ENCODE measurements at places on chromosomes 11 and 22. TPM values are rescaled to one million over a fixed set of nuclear protein-coding genes. Genes with fewer than 3 reads are reported as not detected.

DNA sequence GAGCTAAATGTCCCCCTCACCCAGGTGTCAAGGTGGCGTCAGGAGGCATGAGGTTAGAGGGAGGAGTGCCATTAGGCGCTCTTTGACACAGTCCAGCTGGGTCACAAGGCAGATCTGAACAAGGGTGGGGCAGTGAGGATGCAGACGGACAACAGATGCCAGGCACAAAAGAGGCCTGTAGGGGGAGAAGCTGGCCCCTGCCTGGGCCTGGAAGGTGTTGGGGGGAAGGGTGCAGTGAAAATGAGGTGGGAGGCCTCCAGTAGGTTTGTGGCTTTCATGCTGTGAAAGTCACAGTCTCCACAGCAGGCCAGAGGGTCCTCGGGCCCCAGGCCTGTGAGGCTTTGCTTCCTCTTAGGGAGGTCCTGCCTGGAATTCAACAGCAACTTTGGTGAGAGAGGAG, 85.0 kb upstream of the PLET1 start:
- no peaks in the 10 kb centered on the region for H3K36me3 ChIP-seq
- no peaks in the 10 kb centered on the region for H3K27me3 ChIP-seq
- H3K4me1 ChIP-seq = peaks cover 3% of the 10 kb centered on the region
- no peak for DNase-seq

DNA sequence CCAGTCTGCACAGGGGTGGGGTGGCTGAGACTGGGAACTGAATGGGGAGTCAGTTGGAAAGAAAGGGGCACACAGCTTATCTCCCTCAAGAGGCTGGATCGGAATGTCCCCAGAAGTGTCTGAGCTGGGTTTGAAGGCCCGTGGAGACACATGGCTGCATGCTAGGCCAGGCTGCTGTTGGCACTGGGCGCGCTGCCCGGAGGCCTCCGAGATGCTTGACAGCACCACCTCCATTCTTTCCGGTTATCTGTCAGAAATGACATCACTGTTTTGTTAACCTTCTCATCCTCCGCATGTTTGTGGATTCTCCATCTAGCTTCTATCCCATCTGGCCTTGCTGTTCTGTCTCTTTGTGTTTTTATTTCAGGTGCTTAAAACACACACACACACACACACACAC, 85.5 kb downstream of the APIP start:
- H3K27ac ChIP-seq = no peak overlapping the region
- no peak overlapping the region for H3K4me3 ChIP-seq
- no peak for DNase-seq
- H3K36me3 ChIP-seq = no peaks in the 10 kb centered on the region

- no peaks in the 10 kb centered on the region for H3K27me3 ChIP-seq
- H3K4me3 ChIP-seq = no peak overlapping the region
- no peaks in the 10 kb centered on the region for H3K4me1 ChIP-seq
- DNase-seq = no peak
- peaks cover 9% of the 10 kb centered on the region for H3K36me3 ChIP-seq
These were observed 8.0 kb upstream of the LIN7C start for GRCh38 chr11:27514558-27514957.

- peaks cover 3% of the 10 kb centered on the region for H3K36me3 ChIP-seq
- peaks cover 4% of the 10 kb centered on the region for H3K27me3 ChIP-seq
- H3K4me3 ChIP-seq = no peak overlapping the region
- no peak for DNase-seq
These were observed 15.3 kb upstream of the TREH start for GRCh38 chr11:118694771-118695170.

DNA sequence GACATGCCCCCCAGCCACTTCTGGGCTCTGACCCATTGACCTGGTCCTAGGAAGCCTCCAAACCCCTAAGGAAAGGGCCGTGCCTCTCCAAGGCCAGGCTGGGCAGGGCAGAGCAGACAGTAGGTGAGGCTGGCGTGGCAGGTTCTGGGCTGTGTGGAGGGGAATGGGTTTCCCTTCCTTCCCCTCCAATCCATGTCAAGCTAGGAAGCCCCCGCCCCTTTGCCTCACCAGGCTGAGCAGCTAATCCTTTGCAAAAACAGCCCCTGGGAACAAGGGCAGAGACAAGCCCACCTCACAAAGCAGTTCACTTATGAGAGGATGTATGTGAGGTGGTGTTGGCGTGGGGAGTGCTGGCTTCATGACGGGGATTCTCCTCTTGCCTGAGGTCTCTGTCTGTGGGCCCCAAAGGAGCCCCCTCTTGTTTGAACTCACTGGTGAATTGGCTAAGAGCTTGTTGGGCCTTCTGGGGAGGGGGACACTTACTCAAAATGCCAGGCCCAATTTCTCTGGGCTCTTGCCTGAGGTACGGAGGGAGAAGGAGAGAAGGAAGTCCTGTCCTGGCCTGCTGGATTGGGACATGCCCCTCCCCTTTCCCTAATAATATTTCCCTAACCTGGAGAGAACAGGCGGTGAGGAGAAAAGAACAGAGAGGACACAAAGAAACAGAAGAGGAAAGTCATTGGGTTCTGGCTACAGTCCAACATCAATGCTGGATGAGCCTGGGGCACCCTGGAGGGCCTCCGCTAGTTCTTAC, 1.6 kb upstream of the TRIM29 start:
- no peaks in the 10 kb centered on the region for H3K4me1 ChIP-seq
- no peak for DNase-seq
- H3K36me3 ChIP-seq = no peaks in the 10 kb centered on the region

DNA sequence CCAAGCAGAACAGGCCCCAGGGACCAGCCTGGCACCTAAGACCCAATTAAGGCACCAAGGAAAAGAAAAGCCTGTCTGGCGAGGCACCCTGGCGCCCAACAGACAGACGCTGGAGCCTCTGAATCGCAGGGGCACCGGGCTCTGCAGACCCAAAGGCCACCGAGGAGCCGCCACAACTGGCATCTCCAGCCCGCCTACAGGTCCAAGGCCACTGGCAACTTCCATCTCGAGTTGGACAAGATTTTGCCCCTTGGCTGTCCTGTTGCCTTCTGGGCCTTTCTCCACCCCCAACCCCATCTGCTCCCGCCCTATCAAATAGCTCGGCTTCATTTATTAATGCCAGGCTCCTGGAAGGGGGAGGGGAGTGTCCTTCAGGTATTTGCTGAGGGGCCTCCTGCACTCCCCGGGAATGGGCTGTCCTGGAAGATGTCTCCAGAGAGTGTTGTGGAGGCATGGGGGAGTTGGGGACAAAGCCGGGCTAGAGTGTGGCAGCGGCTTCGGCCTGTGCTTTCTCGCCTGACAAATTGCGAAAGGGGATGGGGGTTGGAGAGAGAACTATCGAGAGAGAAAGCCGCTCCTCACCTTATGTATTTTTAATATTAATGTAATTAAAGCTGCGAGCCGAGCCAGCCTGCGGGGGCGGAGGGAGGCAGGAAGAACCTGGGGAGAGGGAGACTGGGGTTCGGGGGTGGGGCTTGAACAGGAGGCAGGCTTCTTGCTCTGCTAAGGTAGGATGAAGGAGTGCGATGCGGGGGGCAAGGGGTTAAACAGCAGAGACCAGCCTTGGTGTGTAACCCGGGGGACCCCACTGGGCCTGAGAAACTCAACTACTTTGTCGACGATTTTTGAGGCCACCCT, 2.0 kb downstream of the DSCAML1 start:
- H3K27ac ChIP-seq = no peak overlapping the region
- no peak for DNase-seq
- H3K36me3 ChIP-seq = no peaks in the 10 kb centered on the region
- peaks cover 13% of the 10 kb centered on the region for H3K4me1 ChIP-seq
- peaks cover 43% of the 10 kb centered on the region for H3K27me3 ChIP-seq

GRCh38 chr11:69362315-69362714, 68.4 kb downstream of the MYEOV start:
- H3K27me3 ChIP-seq = no peaks in the 10 kb centered on the region
- DNase-seq = no peak
- no peaks in the 10 kb centered on the region for H3K4me1 ChIP-seq

DNA sequence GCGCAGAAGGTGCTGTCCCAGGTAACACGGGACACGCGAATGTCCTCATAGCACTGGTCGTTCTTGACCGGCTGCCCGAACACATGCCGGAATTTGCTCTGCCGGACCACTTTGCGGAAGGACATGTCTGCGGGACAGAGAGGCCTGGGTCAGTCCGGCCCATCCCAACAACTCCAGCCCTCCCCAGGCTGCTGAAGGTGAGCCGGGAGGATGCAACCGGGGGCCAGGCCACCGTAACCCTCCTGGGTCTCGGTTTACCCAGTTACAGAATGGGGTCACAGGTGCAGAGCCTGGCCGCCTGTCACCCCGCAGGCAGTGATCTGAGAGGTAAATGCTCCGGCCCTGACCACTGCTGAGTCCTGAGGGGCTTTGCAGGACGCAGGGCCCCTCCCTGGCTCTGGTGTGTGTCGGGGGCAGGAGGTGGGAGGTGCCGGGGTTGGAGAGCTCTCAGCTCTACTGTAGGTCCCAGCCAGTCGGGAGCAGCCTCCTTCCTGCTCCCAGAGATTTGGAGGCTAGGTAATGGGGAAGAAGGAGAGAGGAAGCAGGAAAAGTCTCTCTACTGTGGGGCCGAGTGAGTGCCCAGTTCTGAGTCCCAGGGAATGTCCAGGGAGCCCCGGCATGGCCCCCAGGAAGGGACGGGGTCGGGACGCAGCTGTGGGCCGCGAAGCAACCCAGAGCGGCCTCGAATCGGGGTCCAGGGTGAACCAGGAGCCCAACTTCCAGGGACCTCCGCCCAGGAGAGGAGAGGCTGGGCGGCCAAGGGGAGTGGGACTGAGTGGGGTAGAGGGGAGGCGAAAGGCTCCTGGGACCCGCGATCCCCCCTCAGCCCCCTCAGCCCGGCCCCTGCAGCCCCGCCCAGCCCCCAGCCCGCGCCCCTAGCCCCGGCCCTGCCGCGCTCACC, 522 bp downstream of the CORO1B start:
- DNase-seq = no peak
- peak overlapping the region; percentile 50 for H3K4me3 ChIP-seq
- H3K27ac ChIP-seq = peak overlapping the region; percentile 26
- H3K27me3 ChIP-seq = no peaks in the 10 kb centered on the region

DNA sequence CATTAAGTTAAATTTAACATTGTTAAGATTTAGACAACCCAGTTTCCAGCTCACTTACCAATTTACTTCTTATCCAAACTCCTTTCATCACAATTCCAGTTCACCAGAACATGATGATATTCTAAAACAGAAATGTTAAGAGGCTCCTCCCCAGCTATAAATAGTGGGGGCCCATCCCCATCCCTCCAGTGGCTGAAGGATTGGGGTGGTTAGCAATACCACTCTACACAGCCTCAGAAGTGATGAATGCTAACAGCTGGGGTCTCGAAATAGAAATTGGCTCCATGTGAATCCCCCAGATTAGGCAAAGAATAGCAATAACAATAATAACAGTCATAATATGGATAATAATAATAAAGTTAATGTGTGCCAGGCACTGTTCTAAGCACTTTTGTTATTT, 97.9 kb upstream of the NCAM1 start:
- no peak overlapping the region for H3K27ac ChIP-seq
- DNase-seq = no peak
- H3K36me3 ChIP-seq = no peaks in the 10 kb centered on the region
- H3K4me1 ChIP-seq = no peaks in the 10 kb centered on the region
- H3K4me3 ChIP-seq = no peak overlapping the region
- H3K27me3 ChIP-seq = peaks cover 2% of the 10 kb centered on the region

- H3K27me3 ChIP-seq = peaks cover 18% of the 10 kb centered on the region
- H3K4me3 ChIP-seq = peak overlapping the region; percentile 55
- H3K4me1 ChIP-seq = peaks cover 37% of the 10 kb centered on the region
These were observed 107.7 kb upstream of the CLMP start for GRCh38 chr11:123302751-123303195.

DNA sequence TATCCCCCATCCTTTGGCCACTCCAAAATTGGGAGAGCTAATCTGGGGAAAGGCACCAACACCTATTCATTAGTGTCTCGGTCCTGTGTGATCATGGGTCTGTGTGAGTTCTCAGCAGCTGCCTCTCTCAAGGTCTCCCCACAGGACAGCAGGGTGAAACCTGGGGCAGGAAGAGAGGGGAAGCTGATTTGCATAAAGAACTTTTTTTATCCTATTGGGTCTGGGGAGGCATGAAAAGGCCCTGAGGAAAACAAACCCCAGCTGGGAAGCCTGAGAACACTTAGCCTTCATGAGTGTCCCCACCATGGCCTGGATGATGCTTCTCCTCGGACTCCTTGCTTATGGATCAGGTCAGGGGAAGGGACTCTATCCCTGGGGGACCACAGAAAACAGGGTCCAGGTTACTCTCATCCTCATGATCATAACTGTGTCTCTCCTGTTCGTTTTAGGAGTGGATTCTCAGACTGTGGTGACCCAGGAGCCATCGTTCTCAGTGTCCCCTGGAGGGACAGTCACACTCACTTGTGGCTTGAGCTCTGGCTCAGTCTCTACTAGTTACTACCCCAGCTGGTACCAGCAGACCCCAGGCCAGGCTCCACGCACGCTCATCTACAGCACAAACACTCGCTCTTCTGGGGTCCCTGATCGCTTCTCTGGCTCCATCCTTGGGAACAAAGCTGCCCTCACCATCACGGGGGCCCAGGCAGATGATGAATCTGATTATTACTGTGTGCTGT, 116.0 kb upstream of the TOP3B start:
- H3K4me3 ChIP-seq = no peak overlapping the region
- H3K27me3 ChIP-seq = peaks cover 13% of the 10 kb centered on the region
- no peak for DNase-seq
- H3K27ac ChIP-seq = no peak overlapping the region

- H3K27ac ChIP-seq = no peak overlapping the region
- H3K27me3 ChIP-seq = no peaks in the 10 kb centered on the region
- H3K36me3 ChIP-seq = peaks cover 4% of the 10 kb centered on the region
- no peak for DNase-seq
These were observed 67.9 kb downstream of the KCNC1 start for GRCh38 chr11:17802491-17802890.

DNA sequence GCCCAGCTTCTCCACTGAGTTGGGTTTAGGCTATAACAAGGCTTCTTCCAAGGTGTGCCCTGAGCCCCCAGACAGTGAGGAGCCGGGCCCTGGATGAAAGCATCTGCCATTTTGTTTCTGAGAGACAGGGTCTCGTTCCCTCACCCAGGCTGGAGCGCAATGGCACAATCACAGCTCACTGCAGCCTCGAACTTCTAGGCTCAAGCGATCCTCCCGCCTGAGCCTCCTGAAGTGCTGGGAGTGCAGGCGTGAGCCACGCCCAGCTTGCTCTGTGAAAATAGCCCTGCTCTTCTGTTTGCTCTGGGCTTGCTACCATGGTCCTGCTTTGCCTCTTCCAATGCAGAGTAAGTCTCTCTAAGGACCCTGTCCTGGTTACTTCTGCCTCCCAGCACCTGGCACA, 6.7 kb downstream of the DENND6B start:
- H3K27me3 ChIP-seq = peaks cover 5% of the 10 kb centered on the region
- H3K27ac ChIP-seq = no peak overlapping the region
- H3K4me3 ChIP-seq = no peak overlapping the region
- DNase-seq = no peak
- H3K36me3 ChIP-seq = no peaks in the 10 kb centered on the region
- peaks cover 3% of the 10 kb centered on the region for H3K4me1 ChIP-seq

OR52H1 gene
- not detected for total RNA-seq

MYO7A gene
- total RNA-seq = 0.09 TPM

NAV2 gene
- 0.23 TPM for total RNA-seq

MYEOV gene
- total RNA-seq = not detected

MOGAT2 gene
- total RNA-seq = not detected

GLYATL1 gene
- total RNA-seq = not detected

MYRF gene
- 1.6 TPM for total RNA-seq

CRYBA4 gene
- total RNA-seq = not detected

TRABD gene
- total RNA-seq = 114 TPM

APIP gene
- total RNA-seq = 39.0 TPM

MTFP1 gene
- total RNA-seq = 89.8 TPM

ZNF215 gene
- 2.5 TPM for total RNA-seq

KLHDC7B gene
- total RNA-seq = 6.8 TPM

MPZL3 gene
- total RNA-seq = 51.1 TPM
